Activated naive CD8-positive, alpha-beta T cell treated with anti-CD3 and anti-CD28 coated beads, Interleukin-2, amount 10 ng/mL, durations not matched to agents 7 days and 5 days (primary cell): ENCODE measurements at places on chromosomes 2 and 18. TPM values are rescaled to one million over a fixed set of nuclear protein-coding genes. Genes with fewer than 3 reads are reported as not detected.

Gene TFCP2L1
- total RNA-seq = 0.06 TPM

Gene KATNAL2
- total RNA-seq = 0.58 TPM

Gene EVA1A
- not detected for total RNA-seq

Gene HOXD12
- total RNA-seq = not detected

Gene STEAP3
- 0.19 TPM for total RNA-seq

Gene CHAC2
- total RNA-seq = 5.5 TPM
